ENCODE measurements at places on chromosomes 11 and 22. TPM values are rescaled to one million over a fixed set of nuclear protein-coding genes. Genes with fewer than 3 reads are reported as not detected.
A peak's percentile ranks its signal among the peaks of the same experiment; 100 is the strongest.

The CCDC89 gene
- 0.63 TPM for total RNA-seq

The HTR3A gene
- total RNA-seq: not detected

The DAGLA gene
- 0.05 TPM for total RNA-seq

The RTN4R gene
- total RNA-seq: 3.8 TPM

- H3K36me3 ChIP-seq: no peaks in the 10 kb centered on the region
- H3K4me3 ChIP-seq: no peak overlapping the region
- peaks cover 4% of the 10 kb centered on the region for H3K27me3 ChIP-seq
- H3K27ac ChIP-seq: no peak overlapping the region
- DNase-seq: no peak
These were observed 55.0 kb upstream of the USP47 start for GRCh38 chr11:11786771-11787170.

GRCh38 chr22:19846620-19847344, 7.9 kb downstream of the GNB1L start:
- H3K27ac ChIP-seq: no peak overlapping the region
- H3K4me1 ChIP-seq: peaks cover 24% of the 10 kb centered on the region
- H3K4me3 ChIP-seq: no peak overlapping the region

- peaks cover 32% of the 10 kb centered on the region for H3K36me3 ChIP-seq
- no peak overlapping the region for H3K4me3 ChIP-seq
- no peaks in the 10 kb centered on the region for H3K27me3 ChIP-seq
- H3K4me1 ChIP-seq: peaks cover 7% of the 10 kb centered on the region
These were observed 9.5 kb downstream of the CCDC134 start for GRCh38 chr22:41810022-41810421.

DNA sequence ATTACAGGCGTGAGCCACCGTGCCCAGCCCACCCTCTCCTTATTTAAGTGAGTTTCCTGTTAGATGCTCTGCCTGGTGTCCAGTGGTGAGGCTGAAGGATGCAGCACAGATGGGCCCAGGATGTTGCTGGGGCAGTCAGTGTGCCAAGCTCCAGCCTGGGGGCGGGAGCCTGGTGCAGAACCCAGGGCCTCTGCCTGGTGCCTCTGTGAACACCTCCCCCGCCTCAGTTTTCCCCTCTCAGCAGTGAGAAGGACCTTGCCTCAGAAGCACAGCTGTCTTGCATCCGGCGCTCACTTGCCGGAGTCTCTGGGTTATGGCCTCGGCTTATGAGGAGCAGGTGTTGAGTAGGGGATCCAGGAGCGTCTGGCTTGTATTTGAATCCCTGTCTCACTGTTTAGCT, 116.2 kb downstream of the KIAA1671 start:
- peak; percentile 61 for DNase-seq
- peaks cover 90% of the 10 kb centered on the region for H3K4me1 ChIP-seq
- peaks cover 3% of the 10 kb centered on the region for H3K36me3 ChIP-seq
- H3K27me3 ChIP-seq: no peaks in the 10 kb centered on the region
- H3K27ac ChIP-seq: peak overlapping the region; percentile 95

DNA sequence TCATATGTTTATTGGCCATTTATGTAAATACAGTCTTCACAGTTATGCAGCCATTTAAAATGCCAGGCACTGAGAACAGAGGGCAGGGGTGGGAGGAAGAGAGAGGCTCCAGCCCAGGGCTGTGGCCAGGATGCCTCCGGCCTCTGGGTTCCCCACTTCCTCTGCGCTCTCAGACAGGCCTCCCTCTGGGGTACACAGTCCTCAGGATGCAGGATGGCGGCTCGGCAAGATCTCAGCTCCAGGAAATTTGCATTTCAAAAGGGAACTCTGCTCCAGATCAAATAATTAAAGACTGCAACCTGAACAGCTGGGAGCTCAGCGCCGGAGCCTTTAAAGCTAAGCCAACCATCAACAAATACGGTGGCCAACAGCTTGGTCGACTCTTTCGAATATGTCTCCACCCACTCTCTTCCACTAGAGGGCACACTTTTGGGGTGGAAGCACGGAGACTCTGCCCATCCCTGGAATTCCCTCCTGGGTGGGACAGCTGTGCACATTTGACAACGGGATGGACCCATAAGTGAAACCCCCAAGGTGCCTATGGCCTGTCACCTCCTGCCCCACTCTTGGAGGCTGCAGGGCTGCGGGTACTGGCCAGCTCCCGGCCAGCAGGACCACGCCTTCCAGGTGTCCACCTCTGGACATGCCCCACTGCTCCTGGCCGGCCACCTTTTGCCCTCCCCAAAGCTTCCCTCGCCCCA, 1044.7 kb downstream of the BRD1 start:
- peak; percentile 12 for DNase-seq
- H3K27me3 ChIP-seq: no peaks in the 10 kb centered on the region
- no peak overlapping the region for H3K27ac ChIP-seq
- H3K4me3 ChIP-seq: no peak overlapping the region
- no peaks in the 10 kb centered on the region for H3K36me3 ChIP-seq

- no peaks in the 10 kb centered on the region for H3K4me1 ChIP-seq
- H3K27me3 ChIP-seq: peaks cover 4% of the 10 kb centered on the region
- no peak overlapping the region for H3K4me3 ChIP-seq
- no peak for DNase-seq
- no peaks in the 10 kb centered on the region for H3K36me3 ChIP-seq
These were observed 16.6 kb downstream of the USH1C start for GRCh38 chr11:17527628-17527995.

- DNase-seq: no peak
- H3K27me3 ChIP-seq: peaks cover 4% of the 10 kb centered on the region
- no peaks in the 10 kb centered on the region for H3K36me3 ChIP-seq
- H3K4me1 ChIP-seq: no peaks in the 10 kb centered on the region
These were observed 125.6 kb downstream of the CSNK2A3 start for GRCh38 chr11:11227296-11228085.

DNA sequence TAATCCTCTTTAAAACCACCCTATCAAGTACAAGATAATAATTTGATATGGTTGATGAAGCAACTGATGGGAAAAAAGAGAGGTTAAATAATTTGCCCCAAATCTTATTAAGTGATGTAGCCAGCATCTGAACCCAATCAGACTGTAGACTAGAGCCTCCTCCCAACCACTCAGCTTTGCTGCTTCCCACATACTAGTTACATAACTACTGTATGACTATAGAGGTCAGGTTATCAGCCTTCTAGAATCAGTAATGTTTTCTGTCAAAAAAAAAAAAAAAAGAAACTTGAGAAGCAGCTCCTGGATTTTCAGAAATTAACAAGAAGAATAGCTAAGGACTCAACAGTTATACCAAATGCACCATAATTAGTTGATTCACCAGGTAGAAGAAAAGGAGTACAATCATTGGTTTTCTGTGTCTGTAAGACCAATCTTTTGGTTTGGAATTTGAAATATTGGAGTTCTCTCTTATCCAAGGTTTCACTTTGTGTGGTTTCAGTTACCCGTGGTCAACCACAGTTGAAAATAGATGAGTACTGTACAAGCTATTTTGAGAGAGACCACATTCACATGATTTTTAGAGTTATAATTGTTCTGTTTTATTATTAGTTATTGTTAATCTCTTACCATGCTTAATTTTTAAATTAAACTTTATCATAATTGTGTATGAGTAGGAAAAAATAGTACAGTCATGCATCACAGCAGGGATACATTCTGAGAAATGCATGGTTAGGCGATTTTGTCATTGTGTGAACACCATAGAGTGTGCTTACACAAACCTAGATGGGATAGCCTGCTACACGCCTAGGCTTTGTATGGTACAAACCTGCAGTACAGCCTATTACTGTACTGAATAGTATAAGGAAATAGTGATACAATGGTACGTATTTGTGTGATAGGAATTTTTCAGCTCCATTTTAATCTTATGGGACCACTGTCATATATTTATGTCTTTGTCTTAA, 72.2 kb downstream of the PDHX start:
- H3K4me3 ChIP-seq: no peak overlapping the region
- peaks cover 12% of the 10 kb centered on the region for H3K4me1 ChIP-seq
- no peak for DNase-seq
- H3K27ac ChIP-seq: no peak overlapping the region
- no peaks in the 10 kb centered on the region for H3K27me3 ChIP-seq
- H3K36me3 ChIP-seq: peaks cover 22% of the 10 kb centered on the region

- no peaks in the 10 kb centered on the region for H3K4me1 ChIP-seq
- peak; percentile 13 for DNase-seq
- no peak overlapping the region for H3K27ac ChIP-seq
- H3K4me3 ChIP-seq: no peak overlapping the region
- peaks cover 8% of the 10 kb centered on the region for H3K27me3 ChIP-seq
These were observed 63.2 kb downstream of the OTOG start for GRCh38 chr11:17610085-17610894.

- no peaks in the 10 kb centered on the region for H3K4me1 ChIP-seq
- no peaks in the 10 kb centered on the region for H3K36me3 ChIP-seq
- H3K27ac ChIP-seq: no peak overlapping the region
- DNase-seq: no peak
- no peak overlapping the region for H3K4me3 ChIP-seq
These were observed 102.0 kb downstream of the INSC start for GRCh38 chr11:15216678-15217077.

- no peak for DNase-seq
- no peak overlapping the region for H3K27ac ChIP-seq
- no peaks in the 10 kb centered on the region for H3K36me3 ChIP-seq
- peak overlapping the region; percentile 49 for H3K4me3 ChIP-seq
- peaks cover 8% of the 10 kb centered on the region for H3K4me1 ChIP-seq
- peaks cover 9% of the 10 kb centered on the region for H3K27me3 ChIP-seq
These were observed 1.1 kb downstream of the MAPK12 start for GRCh38 chr22:50260434-50260800.

DNA sequence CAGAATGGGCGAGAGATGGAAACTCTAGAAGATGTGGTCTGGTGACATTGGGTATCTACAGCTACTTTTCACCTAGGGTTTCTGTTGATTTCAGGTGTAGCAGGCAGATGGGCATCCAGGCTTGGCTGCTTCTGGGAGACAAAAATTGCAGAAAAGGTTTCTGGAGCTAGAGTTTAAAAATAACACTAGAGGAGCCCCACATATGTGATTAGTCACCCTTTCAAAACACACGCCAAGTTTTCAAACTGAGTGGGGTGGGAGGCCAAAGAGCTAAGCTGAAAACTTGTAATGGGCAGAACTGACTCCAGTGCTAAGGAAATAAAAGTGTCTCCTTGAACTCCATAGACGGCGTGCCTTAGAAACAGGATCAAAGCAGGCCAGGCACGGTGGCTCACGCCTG, 80.8 kb downstream of the GRK3 start:
- H3K27ac ChIP-seq: no peak overlapping the region
- DNase-seq: no peak
- H3K4me1 ChIP-seq: peaks cover 24% of the 10 kb centered on the region
- H3K27me3 ChIP-seq: no peaks in the 10 kb centered on the region
- H3K36me3 ChIP-seq: peaks cover 47% of the 10 kb centered on the region
